ENCODE measurements at places on chromosomes 5 and 9.

GRCh38 chr5:82176115-82176814 lies 101.9 kb downstream of the RPS23 start:
- DNase-seq: no peak

DNA sequence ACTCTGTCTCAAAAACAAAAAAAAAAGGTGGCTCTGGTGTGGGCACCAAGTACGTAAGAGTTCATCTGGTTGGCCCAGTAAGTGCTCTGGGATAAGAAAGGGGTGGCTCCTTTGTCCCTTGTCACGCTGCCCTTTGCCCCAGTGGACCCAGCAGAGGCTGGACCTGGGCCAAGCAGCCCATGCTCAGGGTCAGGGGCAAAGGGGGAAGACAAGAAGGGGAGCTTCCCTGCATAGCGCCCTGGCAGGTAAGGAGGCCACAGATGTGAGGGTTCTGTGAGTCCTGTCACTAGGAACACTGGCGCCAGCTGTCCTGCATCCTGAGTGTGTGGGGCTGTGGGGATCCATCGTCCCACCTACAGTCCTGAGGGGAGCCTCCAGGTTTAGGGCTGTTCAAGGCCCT lies 65.3 kb downstream of the GADD45G start:
- DNase-seq: no peak

DNA sequence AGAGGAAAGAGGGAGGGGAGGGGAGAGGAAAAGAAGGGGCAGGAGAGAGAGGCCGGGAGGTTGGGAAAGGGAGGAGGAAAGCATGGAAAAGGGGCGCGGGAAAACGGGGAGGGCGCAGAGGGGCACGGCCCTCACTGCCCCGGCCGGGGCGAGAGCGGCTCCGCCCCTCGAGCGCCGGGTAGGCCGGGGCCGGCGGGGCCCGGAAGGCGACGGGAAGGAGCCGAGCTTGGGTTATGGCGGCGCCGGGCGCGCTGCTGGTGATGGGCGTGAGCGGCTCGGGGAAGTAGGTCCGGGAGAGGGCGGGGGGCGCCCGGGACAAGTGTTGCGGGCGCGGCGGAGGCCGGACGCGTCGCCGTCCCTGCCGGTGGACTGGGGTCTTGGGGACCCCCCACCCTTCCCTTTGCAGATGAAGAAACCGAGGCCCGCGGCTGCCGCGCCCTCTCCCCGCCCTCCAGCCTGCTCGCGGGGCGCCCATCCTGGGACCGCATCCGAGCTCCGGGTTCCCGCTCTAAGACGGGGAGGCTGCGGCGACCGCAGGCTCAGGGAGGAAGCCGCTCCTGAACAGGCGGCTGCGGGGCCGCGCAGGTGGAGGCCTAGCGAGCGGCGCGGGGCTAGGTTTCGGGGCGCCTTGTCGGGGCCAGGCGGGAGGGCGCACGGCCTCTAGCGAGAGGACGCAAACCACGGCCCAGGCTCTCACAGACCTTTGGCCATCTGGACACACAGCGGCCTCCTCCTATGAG lies at the start of gene IDNK:
IDNK (plus strand) TSS at position 205 of the 740 bp plus-strand sequence; CDS start at position 234, 29 bp downstream.
- DNase-seq: peak; percentile 18

DNA sequence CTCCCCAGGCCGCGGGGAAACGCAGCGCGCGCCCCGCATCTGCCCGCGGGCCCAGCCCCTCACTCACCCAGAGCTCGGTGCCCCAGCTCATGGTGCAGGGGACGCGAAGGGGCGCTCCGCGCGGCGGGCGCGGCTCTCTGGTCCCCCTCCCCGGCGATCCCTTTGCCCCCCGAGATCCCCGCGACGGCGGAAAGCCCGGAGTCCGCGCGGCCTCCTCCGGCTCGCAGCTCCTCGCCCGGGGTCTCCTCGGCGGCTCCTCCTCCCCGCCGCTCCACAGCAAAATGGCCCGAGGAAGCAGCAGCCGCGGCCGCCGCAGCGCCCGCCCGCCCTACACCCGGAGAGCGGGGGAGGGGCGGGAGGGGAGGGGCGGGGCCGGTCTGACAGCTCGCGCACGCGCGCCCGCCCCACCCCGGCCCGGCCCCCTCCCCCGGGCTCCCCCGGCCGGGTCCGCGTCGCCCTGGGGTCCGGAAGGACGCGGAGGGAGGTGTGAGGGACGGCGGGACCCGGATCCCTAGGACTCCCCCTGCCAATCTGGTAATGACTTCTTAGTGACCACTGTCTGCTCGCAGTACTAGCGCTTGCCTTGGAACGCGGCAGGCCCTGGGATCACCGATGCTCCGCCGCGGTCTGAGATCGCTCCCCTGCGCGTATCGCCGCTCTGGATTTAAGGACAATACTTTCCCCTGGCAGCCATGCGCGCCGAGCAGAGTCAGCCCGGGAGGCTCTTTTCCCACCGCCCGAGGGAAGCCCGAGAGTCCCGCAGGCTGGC lies at the start of gene FNBP1:
FNBP1 (minus strand) TSS at position 305 of the 769 bp plus-strand sequence; CDS start at position 91, 214 bp downstream.
- DNase-seq: peak; percentile 64

GRCh38 chr5:19547640-19548039 lies 440.4 kb downstream of the CDH18 start:
- no peak for DNase-seq

Data from activated CD4-positive, CD25-positive, alpha-beta regulatory T cell treated with anti-CD3 and anti-CD28 coated beads, Interleukin-2, amount 50 U/mL, for 16 hours (primary cell).